ENCODE measurements at places on chromosomes 2 and 18.

DNA sequence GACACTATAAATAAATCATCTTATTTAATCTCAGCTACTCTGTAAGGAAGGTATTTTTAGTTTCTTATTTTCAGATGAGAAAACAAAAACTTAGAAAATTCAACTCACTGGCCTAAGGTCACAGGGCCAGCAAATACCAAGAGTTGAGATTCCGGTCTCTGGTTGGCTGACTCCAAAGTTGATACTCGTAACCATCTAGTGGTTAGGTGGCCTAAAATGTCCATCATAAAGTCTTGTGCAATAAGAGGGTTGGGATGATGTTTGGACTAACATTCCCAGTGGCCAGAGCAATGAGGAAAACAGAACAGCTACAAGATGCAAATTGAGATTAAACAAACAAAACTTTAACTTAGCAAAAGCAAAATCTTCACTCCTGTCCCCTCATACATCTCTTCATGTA lies 360.3 kb downstream of the FIGN start:
- DNase-seq: no peak

GRCh38 chr18:58316396-58317342 lies 272.6 kb downstream of the NEDD4L start:
- DNase-seq: no peak

DNA sequence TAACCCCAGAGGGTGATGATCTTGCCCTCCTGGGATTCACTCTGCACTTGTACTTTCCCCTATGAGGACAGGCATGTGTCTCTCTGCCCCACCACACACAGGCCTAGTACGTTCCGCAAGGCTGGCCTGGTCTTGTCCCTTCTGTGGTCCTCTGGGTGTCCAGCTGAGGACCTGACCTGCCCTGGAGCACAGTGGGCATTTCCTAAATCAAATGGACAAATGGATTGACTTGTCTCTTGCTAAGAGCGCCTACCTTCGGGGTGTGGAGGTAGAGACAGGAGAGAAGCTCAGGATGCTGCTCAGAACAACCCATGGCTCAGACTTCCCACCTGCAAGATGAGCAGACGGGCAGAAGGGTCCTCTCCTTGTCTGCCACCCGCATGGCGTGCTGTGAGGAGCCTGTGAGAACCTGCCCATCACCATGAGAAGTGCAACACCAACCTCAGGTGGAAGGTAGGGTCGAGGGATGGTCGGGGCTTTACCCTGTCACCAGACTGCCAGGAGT lies 133.6 kb downstream of the MYCN start:
- DNase-seq: no peak

- no peak for DNase-seq
Observed at GRCh38 chr2:71578767-71579342, 125.5 kb downstream of the DYSF start.

DNA sequence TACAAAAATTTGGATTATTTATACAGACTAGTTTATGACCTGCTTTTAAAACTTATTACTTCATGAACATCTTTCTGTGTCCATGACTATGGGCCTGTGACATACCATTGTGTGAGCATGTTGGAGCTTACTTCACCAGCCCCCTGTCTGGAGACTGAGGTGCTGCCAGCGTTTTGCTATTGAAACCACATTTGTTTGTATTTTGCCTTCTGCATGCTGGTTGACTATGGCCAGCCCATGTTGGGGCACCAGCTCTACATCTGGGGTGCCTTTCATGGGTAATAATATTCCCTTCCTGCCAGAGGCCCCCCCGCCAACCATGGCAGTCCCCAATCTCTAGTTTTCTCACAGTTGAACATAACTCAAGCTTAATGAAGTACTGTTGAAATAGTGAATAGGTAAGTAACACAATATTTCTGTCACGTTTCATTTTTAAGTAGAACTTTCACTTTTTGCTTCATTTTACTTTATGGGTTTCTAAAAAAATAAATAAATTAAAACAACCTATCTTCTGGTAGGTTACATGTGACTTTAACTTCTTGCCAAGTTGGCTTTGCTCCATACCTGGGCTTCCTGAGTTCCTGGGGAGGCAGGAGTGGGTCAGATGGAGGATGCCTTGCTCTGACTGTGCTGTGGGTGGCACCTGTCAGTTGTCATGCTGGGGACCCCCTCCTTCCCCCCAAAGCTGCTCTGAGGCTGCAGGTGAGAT lies 63.9 kb downstream of the DGKD start:
- no peak for DNase-seq
